ENCODE measurements at places on chromosomes 1 and 21. TPM values are rescaled to one million over a fixed set of nuclear protein-coding genes. Genes with fewer than 3 reads are reported as not detected.
A peak's percentile ranks its signal among the peaks of the same experiment; 100 is the strongest.

- no peak for DNase-seq
Observed at GRCh38 chr1:48030211-48030610, 33.0 kb upstream of the TRABD2B start.

DNA sequence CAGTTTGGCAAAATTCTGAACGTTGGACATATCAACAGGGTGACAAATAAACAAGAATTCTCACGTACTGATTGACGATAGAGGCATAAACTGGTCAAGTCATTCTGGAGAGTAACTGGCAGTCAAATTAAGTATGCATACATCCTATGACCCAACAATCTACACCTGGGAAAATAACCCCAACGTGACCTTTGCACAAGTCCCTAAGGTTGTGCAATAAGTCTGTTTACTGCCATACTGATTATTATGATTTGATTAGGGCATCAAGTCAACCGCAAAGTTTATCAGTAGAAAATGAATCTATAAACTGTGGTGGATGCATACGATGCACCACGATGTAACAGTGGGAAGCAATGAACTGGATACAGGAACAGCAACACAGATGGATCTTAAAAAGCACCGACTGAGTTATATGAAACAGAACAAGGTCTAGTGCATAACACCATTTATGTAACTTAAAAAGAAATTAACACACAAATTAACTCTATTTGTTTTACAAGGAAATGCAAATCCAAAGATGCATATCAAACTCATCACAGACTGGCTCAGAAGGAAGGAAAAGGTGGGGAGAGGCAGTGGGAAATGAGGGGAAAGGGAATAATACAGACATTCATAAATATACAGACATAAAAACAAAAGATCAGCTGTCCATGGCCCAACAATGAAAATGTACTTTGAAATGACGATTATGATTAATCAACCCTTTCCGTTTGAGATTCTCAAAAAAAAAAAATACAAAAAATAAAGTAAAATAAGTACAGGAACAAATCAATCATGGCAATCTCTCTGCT, 41.0 kb upstream of the SEC16B start:
- no peak for DNase-seq

Gene IRF6
- not detected for total RNA-seq

DNA sequence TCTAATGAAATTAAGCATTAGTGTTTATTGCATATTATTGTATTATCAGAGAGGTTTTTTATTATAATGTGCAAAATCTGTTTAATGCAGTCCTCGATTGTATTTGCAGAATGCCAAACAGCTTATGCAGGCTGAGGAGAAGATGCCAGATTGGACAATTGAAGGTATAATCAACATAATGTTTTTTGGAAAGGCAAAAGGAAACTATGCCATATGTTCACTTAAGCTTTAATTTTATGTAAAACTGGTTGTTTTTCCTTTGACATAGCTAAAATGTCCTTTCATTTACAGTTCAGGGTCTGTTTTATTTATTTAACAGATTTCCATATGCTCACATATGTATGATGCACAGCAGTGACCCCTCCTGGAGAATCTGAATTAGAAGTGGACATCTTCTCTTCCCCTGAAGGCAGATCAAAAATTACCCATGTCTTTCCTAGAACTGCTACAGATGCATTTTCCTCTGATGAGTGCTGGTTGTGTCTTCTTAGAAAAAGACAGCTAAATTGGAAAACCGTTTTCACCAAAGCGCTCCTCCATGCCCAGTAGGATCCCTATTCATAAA, 143.5 kb upstream of the USH2A start:
- no peak for DNase-seq

GRCh38 chr1:212559929-212560328, 48.6 kb upstream of the ATF3 start:
- no peak for DNase-seq

Gene LEFTY2
- not detected for total RNA-seq

GRCh38 chr1:21670956-21671902, 2.1 kb upstream of the RAP1GAP start:
- DNase-seq, result no peak

DNA sequence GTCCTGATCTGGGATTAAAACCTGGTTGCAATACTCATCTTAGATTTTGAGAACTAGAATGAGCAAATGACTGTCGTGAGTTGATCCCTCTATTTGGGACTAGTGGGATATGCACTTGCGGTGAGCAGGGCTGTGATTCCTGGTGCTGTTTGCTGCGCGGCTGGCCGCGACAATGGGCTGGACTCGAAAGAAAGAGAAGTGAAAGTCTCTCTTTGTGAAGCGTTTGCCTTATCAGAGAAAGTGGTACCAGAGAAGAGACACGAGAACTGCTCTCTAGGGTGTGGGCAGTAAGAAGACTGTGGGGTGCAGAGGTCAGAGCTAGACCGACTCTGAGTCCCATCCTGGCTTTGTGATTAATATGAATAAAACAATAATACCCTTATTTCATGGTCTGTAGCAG, 8.6 kb downstream of the ST6GALNAC3 start:
- DNase-seq, result no peak

DNA sequence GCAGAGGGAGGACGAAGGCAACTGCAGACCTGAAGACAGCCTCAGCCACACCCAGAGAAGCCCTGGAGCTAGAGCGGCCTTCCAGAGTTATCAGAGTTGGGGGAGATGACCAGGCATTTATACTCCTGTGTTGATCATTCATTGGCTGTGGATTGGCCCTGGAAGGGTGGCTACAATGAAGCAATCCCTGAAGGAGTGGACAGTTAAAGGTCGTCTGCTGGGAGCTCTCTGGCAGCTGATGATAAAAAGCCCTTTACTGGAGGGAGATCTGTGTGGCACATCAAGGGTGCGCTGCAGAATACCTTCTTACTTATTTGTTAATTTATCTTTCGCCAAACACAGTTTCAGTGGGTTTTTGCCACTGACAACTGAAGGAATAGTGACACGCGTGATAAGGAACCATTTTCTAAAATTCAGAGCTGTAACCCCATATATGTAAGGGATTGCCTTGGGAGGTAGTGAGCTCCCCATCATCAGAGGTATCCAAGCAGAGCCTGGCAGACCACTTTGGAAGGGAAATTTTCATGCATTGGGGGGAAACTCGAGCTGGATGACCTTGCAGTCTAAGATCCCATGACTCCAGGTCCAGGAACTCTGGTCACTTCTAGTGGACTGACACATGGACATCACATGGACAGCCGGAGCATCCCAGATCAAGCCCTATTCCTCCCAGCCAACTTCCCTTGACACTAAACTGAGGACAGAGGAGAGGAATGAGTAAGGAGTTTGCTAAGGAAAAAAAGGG, 126.4 kb upstream of the GADD45A start:
- DNase-seq, result no peak

DNA sequence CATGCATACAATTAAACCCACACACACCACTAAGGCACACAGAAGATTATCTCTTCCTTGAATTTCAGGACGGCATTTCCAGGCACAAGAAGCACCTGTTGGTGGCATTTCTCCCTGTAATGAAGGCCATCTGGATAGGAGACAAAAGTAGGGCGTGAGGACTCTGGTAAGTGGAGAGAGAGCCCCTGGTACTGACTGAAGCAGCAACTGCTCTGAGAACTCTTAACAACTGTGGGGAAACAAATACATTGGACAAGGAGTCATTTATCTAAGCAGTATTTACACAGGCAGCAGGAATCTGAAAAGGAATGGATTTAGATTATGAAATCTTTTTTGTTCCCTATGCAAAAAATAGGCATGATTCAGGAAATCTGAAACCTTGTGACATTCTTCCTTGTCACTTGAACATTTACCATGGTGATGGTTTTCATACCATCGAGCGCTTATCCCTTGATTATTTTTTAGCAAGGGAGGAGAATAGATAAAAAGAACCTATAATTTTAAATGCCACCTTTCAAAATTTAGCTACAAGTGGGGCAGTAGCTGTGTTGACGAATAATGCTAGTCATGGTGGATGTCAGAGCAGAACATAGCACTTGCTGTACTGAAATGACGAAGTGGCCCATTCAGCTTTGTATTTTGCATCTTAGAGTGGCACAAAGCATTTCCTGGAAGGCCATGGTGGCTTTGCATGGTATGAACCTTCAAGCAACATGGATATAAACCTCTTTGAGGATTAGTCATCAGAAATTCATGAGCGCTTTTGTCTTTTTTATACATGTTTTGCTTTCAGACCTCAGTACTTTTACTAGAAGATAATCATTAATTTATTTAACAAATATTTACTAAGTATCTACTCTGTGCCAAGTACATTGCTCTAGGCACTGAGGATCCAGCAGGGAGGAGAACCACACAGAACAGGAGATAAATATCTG, 362.0 kb downstream of the ADGRL2 start:
- peak; percentile 66 for DNase-seq

Gene FBLIM1
- 7.0 TPM for total RNA-seq

Gene TNN
- 0.07 TPM for total RNA-seq

GRCh38 chr1:94296018-94296417, 58.6 kb upstream of the ARHGAP29 start:
- DNase-seq, result no peak

Gene GPR25
- not detected for total RNA-seq

DNA sequence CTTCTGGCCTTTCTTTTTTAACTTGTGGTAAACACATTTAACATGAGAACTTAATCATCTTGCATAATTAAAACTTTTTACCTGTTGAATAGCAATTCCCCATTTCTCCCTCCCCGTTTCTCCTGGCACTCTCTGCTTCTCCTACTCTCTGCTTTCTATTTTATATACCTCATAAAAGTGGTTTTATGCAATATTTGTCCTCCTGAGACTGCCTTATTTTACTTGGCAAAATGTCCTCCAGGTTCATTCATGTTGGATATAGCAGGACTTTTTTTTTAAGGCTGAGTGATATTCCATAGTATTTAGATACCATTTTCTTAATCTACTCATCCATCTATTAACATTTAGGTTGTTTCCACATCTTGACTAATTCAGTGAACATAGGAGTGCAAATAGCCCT, 35.0 kb downstream of the BTG3 start:
- no peak for DNase-seq

Gene OR2L2
- total RNA-seq, result not detected

Gene OR2L8
- total RNA-seq, result not detected

DNA sequence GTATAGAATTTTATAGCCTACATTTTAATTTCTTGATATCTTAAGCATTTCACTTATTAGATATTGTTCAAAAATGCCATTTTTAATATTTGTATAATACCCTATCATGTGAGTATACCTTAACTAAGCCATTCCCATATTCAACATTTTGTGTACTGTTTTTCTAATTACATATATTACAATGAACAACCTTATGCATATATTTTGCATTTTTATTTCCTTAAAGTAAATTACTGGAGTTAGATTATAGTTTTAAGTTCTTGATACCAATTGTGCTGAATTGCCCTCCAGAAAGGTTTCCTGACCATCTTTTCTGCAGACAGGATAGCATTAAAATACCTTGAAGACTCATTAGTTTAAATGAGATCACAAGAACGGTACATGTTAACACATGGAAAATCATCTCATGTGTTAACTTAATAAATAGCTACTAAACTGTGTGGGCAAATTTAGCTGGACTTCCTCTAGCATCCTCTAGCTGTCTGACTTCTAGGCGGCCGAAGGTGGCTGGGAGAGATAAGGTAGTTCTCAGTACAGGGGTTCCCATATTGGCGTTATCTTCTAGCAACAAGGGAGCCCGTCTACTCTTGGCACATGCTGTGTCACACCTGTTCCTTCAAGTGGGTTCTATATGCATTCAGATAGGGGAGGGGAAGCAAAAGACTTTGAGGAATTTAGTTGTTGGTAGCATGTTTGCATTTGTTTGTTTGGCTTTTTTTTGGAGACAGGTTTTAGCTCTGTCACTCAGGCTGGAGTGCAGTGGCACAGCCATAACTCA, 8.9 kb downstream of the DCLRE1B start:
- DNase-seq, result no peak

Gene FAM229A
- total RNA-seq, result not detected

- DNase-seq, result no peak
Observed at GRCh38 chr21:22292144-22292543, 1293.9 kb downstream of the NCAM2 start.

Gene ADCY10
- total RNA-seq, result not detected

- DNase-seq, result no peak
Observed at GRCh38 chr1:94202241-94202640, 35.1 kb downstream of the ARHGAP29 start.

DNA sequence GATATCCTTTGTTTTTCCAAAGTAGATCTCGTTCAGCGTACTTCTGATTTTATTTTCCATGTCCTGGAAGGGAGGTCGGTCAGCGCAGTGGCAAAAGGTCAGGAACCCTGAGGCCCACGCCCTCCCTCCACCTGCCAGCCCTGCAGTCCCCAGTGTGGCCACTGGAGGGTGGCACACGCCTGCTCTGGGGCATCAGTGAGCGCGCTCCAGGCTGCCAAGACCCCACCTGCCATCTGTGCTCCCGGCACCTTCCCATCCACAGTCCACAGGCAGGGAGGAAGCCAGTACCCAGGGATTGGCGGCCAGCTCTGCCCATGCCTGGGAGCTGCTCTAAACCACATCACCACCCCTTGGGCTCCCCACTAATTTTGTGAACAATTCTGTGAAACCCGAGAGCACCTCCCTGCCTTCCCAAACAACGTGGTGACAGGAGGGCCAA, 32.3 kb downstream of the SLC66A1 start:
- DNase-seq, result peak; percentile 22

DNA sequence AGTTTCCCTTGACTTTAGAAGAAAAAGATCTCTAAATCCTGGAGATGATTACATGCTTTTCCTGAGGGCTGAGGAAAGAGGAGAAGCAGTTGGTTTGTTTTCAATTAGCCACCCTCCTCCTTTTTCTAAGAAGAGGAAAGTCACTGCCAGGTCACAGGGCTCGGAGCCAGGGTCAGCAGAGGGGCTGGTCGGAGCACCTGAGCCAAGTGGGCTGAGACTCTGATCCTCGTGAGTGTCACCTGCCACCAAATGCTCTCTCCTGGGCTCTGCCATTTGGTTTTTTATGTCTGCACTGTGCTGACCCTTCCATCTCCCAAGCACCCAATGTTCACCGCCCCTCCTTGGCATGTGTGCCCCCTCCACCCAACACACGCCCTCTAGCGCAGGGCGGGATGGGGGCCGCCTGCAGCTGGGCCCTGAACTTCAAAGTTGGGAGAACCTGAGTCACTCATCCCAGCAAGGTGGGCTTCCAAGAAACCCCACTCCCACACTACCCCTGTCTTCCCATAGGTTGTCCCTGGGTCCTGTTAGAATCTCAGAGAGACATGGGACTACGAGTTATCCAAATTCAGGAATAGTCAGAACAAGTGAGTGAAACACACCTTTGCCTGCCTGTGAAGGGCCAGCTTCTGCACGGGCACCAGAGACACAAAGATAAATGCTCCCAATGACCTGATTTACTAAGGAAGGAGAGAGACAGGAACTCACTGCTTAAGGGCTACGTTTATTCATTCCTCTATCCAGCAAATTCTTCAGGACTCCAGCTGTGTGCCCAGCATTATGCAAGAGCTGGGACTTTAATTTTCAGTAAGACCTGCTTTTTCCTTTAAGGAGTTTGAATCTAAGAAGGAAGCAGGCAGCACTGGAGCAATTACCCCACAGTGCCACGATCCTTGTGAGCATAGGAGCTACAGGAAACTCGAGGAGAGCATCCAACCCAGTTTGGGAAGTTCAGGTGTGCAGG, 127.5 kb downstream of the RHOU start:
- no peak for DNase-seq

Gene UBE2U
- total RNA-seq, result not detected

GRCh38 chr21:37878946-37879660, 37.2 kb downstream of the KCNJ6 start:
- DNase-seq, result peak; percentile 77

Gene C1orf185
- not detected for total RNA-seq

Measured in Caki2 (cell line).